ENCODE measurements at places on chromosomes 12 and 14.

DNA sequence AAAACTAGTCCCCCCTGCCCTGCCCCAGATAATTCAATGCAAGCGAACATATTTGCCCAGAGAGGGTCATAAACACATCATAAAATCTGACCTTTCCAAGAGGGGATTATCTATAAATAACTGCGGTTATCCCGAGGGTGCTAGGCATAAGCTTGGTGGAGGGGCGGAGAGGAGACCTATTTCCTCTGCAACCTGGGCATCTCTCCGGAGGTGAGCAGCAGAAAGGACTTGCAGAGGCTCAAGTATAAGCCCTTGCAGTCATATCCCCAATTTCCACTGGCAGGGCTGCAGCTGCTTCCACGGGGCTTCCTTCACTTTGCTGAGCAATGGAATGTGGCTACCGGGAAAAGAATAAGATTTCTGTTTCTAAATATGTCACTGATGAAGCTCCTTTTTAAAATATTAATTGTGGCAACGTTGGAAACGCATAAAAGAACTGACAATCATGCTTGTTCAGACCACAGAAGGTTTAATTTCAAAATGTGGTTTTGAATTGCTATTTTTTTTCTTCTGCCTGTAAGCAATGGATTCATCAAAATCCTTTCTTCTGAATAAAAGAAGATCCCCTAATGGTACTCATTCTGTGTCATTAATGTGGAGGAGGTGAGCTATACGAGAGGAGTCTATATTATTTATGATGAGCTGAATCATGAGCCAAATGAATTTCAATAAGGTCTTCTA lies 268.9 kb upstream of the ATP2B1 start:
- no peak for DNase-seq

GRCh38 chr12:62409068-62409467 lies 57.6 kb upstream of the MON2 start:
- no peak for DNase-seq

DNA sequence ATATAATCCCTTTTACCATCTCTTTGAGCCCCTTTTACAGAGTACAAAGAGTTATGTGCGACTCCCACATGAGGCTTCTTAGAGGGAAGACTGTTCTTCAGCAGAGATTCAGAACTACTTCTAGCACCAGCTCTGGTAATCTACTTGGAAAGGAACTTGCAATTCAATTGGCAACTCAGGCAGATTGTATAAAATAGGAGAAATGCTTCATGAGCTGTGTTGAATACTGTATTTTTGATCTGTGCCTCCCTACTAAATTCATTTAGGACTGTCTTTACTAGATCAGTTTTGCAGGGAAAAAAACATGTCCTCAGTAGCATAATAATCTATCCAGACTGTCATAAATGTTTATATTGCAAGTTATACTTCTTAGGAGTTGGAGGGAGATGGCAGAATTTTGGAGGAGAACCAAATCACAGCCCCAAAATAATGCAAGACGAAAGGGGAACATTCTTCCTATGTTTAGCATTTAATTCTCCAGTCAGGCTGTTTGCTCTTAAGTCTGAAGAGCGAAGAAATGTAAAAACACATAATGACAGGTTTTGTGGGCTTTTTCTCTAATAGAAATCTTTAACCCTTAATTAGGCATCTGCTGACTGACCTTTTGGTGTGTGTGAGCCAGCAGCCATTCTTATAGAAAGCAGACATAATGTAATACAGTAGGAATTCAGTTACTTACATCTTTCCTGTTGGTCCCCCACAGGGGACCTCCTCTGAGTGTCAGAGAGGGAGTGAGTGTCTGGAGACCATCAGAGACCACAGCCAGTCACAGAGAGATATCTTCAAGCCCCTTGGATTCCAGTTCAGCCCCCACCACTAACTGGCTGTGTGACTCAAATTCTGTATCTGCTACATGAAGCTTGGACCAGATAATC lies 3.9 kb downstream of the ANO4 start:
- DNase-seq = no peak

GRCh38 chr12:106919910-106920544 lies 35.7 kb upstream of the TMEM263 start:
- DNase-seq = peak; percentile 73

GRCh38 chr14:20247646-20248246 lies 8.7 kb downstream of the OR11H4 start:
- DNase-seq = no peak

DNA sequence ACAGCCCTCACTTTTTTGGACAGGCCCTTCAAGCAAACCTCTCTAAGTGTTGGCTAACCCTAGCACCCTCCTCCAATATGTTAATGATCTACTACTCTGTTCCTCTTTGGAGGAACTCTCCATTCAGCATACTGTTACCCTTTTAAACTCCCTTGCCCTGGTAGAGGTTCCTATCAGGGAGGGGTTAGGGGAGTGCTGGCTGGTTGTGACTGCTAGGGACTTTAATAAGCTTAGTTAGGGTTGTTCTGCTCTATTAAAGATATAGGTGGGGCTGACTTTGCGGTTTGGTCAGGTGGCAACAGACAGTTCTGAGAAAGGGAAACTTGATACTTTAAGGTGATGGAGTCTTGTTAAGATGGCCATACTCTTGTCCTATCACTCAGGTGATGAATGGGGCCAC lies 301.5 kb upstream of the FBXO33 start:
- DNase-seq = no peak

- DNase-seq = peak; percentile 82
These were observed 62.0 kb downstream of the DYRK2 start for GRCh38 chr12:67710582-67710981.

DNA sequence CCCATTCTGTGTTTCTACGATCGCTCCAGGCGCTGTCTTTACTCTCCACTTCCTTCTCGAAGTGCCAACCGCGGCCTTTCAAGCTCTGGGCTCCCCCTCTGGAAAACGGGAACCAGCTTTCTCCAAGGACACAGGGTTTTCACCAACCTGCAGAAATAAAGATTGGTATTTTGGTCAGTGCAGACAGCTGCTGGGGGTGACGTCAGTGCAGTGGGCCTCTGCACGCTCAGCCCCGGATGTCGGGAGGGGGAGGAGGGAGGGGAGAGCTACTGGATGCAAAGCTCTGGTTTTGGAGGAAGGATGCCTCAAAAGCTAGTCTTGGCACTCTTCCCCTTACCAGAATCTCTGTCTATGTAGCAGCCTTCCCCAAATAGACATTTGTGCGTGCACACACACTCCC lies 19.9 kb downstream of the HRK start:
- peak; percentile 49 for DNase-seq

GRCh38 chr12:71865166-71865713 lies 25.7 kb downstream of the TBC1D15 start:
- DNase-seq = no peak

DNA sequence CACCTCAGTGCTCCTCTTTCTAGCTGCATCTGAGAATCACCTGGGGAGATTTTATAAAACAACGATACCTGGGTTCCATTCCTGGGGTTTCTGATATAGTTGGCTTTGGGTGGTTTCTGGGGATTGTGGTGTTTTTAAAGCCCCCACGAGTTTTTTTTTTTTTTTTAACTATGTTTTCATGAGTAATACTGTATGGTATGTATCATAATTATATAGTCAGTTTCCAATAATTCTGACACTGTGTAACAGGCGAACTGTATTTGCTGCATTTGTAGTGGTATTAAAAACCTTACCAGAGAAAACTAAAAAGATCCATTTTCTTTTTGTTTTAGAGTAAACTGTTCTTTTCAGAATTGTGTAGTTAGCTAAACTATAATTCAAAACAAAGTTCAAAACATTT lies 84.9 kb downstream of the SRGAP1 start:
- DNase-seq = no peak

GRCh38 chr12:113882690-113883089 lies 83.4 kb downstream of the RBM19 start:
- no peak for DNase-seq
